ENCODE measurements at places on chromosomes 2 and 18.

- peak; percentile 74 for DNase-seq
These were observed 43.4 kb downstream of the MYL12B start for GRCh38 chr18:3305354-3305762.

DNA sequence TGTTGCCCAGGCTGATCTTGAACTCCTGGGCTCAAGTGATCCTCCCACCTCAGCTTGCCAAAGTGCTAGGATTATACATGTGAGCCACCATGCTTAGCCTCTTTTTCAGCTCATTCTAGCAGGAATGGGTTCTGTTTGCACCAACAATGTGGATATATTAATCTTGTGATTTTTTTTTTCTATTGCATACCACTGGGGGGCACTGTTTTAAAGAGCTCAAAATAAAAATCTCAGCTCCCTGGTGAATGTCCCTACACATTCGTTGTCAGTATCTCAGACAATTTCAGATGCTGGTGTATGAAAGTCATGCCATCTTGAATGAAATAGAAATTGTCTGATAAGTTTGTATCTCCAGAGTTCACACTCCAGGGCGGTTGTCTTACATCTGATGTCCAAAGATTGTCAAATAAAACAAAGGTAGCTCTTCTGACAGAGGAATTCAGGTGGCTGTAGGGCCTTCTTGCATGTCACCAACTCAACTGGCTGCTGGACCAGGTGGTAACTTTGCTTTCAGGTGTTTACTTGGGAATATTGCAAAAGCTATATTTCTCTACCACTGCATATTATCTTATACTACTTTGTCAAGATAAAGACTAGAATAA lies 3.1 kb upstream of the MATN3 start:
- no peak for DNase-seq

GRCh38 chr2:62527478-62528210 lies 21.6 kb upstream of the TMEM17 start:
- no peak for DNase-seq

DNA sequence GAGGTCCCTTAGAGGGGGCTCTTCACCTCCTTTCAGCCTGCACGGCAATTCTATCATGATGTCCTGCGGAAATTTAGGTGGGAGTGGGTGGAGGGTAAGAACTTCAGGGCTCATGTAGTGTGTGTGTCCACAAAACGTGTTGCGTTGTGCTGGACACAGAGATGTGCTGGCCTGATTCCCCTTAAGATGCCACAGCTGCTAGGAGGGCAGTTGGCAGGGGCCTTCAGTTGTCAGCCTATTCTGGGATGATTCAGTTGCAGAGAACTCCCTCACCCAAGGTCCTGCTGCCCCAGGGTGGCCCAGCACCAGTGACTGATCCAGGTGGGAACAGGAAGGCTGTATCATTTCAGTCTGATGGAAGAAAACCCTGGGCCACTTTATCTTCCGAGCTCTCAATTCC lies 1.0 kb upstream of the HJURP start:
- DNase-seq = no peak

DNA sequence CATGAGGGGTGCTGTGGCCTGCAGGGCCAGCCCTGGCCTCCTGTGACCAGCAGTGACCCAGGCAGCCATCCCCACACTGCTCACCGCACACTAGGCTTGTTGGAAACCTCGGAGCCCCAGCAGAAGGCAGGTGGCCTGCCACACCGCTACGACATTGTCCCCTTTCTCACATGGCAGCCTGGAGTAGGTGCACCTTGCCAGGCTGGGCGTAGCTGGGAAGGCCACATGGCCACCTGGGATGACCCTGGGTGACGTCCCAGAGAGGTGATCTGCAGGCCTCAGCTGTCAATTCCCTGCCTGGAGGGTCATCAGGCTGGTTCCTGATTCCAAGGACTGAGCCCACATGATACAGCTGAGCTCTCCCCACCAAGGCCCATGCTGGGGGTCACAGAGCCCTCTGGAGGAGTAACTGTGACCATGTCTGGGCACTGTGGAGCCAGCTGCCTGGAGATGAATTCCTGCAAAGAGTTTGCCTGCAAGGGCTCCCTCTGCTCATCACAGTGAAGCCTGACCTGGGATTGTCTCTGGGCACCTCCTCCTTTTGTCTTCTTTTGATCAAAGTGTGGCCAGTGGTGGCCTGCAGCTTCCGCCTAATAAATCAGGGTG lies 119.6 kb upstream of the OTOS start:
- DNase-seq = no peak

GRCh38 chr2:202726070-202726469 lies 91.3 kb downstream of the FAM117B start:
- DNase-seq = no peak

GRCh38 chr18:32328379-32328778 lies 138.5 kb downstream of the MEP1B start:
- DNase-seq = no peak

DNA sequence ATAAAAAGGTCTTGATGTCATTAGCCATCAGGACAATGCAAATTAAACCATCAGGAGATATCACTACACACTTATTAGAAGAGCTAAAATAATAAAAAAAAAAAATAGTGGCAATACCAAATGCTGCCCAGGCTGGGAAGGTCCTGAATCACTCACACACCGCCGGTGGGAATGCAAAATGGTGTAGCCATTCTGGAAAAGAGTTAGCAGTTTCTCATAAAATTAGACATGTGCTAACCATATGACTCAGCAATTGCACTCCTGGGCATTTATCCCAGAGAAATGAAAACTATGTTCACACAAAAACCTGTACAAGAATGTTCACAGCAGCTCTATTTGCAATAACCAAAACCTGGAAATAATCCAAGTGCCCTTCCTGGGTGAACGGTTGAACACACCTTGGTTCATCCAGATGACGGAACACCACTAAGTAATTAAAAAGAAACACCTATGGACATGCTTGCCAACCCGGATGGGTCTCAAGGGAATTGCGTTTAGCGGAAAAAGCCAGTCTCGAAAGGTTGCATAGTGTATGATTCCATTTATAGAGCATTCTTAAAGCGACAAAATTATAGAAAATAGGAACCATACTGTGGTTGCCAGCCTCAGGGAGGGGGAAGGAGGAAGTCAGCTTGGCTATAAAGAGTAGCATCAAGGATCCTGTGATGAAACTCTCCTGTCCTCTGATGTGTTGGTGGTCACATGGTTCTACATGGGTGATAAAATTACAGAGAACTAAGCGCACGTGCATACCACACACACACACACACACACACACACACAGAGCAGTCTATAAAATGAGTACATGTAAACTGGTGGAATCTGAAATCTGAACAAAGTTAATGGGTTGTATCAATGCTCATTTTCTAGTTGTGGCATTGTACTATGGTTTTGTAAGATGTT lies 4.6 kb downstream of the MBP start:
- DNase-seq = peak; percentile 91

GRCh38 chr18:79210002-79210910 lies 141.1 kb downstream of the ATP9B start:
- no peak for DNase-seq

DNA sequence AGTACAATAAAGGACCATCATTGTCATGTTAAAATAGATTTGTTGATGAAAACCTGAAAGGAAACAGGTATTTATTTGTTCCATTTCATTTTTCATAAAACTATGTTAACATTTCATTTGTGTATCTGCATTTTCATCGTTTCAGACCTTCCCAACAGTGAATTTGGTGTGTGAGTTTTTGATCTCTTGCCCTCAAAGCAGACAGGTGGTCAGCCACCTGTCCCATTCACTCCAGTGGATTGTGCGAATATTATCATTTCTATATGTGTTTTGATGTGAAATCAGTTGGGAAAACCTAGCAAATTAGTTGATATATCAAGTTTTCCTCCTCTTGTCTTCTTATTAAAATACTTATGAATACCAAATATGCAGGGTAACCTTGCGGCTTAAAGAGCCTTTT lies 25.4 kb upstream of the ATP5MC3 start:
- no peak for DNase-seq

GRCh38 chr18:3411327-3411726 lies 38.6 kb upstream of the TGIF1 start:
- no peak for DNase-seq

GRCh38 chr2:7377916-7378569 lies 460.8 kb downstream of the RNF144A start:
- no peak for DNase-seq

- DNase-seq = no peak
These were observed 2.1 kb upstream of the CHCHD5 start for GRCh38 chr2:112582314-112582746.

DNA sequence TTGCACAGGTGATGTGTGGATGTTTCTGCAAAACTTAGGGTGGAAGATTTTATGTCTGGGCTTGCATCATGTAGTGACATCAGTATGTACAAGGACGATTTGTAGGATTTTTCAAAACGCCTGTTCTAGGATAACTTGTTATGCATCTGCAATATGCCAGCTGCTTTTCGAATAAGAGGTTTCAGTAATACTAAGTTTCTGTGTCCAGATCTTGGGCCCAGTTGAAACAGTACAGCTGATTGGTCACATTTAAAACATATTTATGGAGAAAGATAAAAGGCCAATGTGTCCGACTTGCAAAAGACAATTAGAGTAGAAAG lies 1.2 kb downstream of the PTPN4 start:
- no peak for DNase-seq

DNA sequence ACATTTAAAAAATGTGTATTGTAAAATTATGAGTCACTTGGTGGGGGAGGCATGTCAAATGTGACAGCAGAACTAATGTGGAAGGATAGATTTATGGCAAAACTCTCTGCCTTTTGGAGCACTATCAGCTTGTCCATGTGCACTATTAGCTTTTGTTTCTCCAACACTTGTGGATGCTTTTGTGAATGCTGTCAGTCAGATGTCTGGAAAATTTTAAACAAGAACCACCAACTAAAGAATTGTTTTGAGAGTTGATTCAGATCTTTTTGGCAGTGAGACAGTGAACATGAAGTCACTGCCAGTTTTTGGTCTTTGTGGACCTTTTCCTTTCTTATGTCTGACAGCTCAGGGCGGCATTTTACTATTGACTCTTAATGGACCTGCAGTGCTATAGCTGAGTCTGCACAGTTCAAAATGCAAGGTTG lies 72.4 kb downstream of the KIAA1328 start:
- DNase-seq = no peak

DNA sequence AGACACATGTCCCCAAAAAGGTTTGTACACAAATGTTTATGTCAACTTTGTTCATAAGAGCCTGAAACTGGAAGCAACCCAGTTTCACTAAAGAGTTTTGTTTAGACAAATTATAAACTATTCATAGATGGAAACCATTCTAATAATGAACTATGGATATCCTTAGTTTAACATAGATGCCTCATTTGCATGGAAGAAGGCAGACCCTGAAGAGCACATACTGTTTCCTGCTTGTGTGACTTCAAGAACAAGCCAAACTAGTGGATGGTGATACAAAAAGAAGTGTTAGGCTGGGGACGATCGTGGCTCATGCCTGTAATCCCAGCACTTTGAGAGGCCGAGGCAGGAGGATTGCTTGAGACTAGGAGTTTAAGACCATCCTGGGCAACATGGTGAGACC lies 48.1 kb downstream of the ACOXL start:
- no peak for DNase-seq

GRCh38 chr2:11876436-11876835 lies 130.0 kb downstream of the LPIN1 start:
- DNase-seq = no peak

DNA sequence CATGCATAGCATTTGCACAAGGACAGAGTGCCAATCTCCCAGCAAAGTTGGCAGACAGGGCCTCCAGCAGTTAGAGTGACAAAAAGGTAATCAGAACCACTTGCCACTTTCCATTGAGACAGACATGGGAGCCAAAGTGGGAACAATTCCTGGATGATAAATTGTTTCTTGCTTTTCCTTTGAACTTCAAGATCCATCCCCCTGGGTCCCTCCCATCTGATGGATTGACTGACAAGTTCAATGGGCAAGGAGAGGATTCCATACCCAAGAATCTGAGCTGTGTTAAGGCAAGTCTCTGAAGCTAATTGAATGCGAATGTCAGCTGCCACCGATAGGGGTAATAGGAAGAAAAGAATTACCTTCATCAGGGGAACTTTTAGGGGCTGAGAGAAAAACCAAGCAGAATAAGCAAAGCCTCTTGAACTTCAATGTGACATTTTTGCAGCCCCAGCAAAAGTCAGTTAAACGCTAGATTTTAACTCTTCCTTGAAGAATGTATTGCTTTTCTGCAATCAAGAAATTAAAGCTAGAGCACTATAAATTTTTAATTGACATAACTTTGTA lies 96.5 kb downstream of the LYPD1 start:
- no peak for DNase-seq

- no peak for DNase-seq
These were observed 96.0 kb downstream of the TMEM17 start for GRCh38 chr2:62410015-62410453.

DNA sequence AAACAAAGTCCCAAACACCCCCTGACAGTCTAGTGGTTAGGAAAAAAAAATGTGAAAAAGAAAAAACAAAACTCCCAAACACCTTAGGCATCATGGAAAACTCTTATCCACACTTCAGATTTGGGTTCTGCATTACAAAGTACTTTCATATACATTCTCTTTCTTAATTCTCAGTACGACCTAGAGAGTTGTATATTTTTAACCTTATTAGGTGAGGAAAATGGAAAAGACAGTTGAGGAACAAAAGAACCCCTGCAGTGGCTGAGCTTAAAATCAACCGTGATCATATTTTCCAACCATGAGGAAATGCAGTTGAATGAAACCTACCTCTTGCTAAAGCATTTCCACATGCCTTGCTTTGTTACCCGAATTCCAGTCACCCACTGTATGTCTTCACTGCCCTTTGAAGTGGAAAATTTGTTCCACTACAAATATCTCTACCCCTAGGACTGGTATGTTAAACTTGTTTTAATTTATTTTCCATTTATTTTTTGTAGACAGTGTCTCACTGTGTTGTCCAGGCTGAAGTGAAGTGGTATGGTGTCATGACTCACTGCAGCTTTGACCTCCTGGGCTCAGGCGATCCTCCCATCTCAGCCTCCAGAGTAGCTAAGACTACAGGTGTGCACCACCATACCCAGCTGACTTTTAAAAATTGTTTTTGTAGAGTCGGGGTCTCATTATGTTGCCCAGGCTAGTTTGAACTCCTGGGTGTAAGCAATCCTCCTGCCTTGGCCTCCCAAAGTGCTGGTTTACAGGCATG lies 56.9 kb upstream of the LPIN2 start:
- no peak for DNase-seq

GRCh38 chr2:47636176-47636575 lies 146.8 kb upstream of the MSH6 start:
- DNase-seq = no peak

DNA sequence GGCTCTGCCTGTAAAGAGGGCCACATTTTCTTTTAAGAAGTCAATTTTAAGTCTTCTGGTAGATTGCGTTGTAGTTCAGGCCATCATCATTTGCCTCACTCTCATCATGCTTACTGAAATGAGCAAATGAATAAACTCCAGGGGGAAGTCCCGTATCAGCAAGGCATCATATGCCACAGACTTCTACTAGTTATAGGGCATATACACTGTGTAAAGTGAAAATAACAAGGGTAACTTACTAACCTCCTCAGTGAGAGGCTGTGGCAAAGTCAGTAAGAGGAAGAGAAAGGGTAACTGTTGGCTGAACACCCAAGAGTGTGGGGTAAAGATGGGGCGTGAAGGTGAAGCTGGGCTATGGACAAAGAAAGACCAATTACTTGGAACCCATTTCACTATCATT lies 456.2 kb downstream of the SPAG16 start:
- DNase-seq = no peak

Measured in GM04503 (cell line).